Anterior cingulate cortex (tissue), 58 donors: ENCODE measurements at places on chromosomes 6 and 20.

- no peak for DNase-seq
Measured at GRCh38 chr6:140276719-140277118, 902.3 kb upstream of the CITED2 start.

DNA sequence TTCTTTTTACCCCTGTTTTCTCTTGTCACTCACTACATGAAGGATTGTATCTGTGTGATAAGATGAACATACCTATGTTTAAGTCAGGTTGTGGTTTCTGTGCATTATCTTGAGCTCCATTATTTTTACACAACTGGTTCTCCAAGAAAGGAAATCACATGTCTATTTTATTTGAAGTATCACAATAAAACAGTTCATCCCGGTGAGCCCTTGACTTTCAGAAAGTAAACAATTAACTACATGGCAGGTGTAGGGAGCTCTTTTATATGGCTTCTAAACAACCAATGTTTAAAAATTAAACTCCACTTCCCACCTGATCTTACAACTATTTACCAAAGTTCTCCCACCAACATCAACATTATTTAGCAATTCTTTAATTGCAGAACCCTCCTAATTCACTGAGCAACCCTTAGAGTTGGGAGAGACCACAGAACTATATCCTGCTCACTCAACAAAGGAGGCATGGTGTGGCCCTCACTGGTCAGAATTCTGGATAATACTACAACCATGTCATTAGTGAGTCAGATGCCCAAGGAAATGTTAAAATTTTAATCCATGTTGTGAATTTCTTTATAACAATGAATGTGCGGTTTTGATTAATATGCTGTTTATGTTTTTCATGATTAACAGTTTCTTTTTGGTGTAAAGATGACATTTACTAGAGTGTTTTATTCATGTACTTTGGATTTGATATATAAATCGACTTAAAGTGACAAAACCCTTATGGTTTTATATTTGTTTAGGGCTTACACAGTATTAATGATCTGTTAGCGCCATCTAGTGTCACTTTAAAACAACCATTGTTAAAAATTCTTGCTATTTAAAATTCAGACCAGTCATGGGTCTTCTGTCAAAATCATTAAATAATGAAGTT is 50.0 kb upstream of the SCGN start:
- DNase-seq, result no peak

DNA sequence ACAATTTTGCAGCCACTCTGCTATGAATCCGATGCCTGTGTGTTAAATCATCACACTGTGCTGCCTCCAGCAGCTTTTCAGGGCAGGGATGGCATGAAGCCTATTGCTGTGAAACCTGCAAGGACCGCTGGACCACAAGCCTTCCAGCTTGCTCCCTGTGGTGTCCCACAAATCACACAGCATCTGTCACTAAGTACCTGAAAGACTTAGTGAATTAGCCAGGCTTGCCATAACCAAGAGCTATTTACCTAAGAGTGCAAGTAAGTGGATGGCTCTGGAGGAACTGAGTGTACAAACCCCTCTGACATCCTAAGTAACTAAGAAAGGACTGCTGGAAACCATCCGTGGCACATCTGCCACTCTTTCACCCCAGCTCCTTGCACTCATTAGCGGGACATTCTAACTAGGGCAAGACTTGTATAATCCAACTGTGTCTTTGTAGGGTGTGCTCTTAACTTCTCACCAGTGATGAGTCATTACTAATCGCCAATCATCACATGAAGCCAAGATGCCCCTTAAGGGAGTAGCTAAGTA is 34.7 kb downstream of the FOXQ1 start:
- DNase-seq, result no peak

- DNase-seq, result no peak
Measured at GRCh38 chr6:74482180-74482579, 723.7 kb downstream of the COL12A1 start.

DNA sequence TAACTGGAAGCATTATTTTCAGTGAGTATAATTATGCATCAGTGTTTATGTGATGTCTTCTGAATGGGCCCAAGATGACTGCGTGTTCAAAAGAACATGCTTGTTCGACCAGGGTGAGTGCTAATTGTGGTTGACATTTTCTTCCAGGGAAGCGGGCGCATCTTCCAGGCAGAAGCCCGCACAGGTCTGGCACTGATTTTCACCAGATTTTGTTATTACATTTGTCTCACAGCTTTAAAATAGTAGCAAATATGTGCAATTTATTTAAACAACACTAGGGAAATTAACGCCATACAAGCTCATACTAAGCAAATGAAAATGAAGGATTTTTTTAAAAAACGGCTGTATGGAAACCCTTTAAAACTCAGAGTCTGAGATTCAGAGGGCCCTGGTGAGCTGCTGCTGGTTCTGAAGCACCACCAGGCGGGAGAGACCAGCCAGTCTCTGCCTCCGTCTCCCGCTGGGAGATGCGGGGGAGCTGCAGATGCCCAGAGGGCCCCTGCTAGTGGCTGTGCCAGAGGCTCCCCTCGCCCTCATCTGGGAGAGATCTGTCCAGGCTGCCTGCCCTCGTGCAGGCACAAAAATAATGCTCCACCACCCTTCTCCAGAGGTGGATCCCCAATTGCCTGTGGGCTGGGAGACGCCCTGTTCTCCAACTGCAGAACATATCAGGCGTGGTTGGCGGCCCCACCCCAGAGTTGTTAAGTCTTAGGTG is 297.0 kb downstream of the TAF4 start:
- no peak for DNase-seq

- peak; percentile 8 for DNase-seq
Measured at GRCh38 chr20:9912858-9913434, 74.1 kb upstream of the PAK5 start.

- no peak for DNase-seq
Measured at GRCh38 chr6:43308101-43308989, at the start of gene CRIP3. CRIP3 (minus strand) TSS chr6:43308826; CDS start chr6:43308792, 34 bp downstream.

DNA sequence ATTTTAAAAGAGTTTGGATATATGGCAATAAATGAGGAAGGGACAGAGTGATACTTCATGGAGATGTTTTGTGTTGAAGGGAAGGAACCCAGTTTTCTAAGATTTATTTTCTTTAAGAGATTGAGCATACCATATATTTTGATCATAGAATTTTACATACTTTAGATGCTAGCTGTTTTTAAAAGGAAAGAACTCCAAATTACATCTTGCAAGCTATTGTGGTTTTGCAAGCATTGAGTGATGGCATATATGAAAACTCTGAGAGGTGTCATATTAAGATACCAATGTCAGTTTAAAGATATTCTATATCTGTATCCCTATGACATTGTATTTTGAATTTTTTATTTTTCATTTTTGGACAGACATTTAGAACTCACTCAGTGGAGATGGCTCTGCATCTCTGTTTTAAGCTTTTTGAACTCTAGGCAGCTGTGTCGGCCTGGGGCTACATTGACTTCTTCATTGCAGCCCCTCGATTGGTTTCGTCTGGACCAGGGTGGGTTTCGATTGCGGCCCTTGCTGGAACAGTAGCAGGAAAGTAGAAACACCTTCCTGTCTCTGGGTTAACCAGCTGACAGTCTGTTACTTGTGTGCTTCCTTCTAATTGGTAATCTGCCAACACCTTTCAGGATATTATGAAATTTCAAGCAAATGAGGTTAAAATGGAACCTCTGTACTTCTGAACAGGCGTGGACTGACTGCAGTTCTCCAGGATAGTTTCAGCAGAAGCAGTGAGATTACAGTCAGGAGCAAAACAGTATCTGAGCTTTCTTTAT is 14.0 kb downstream of the IGF2R start:
- DNase-seq, result no peak

- DNase-seq, result no peak
Measured at GRCh38 chr6:39664173-39664572, 61.0 kb downstream of the KIF6 start.

- DNase-seq, result peak; percentile 28
Measured at GRCh38 chr6:132456700-132457143, 55.4 kb upstream of the MOXD1 start.

GRCh38 chr20:33863440-33864323 is 52.5 kb downstream of the CHMP4B start:
- no peak for DNase-seq

DNA sequence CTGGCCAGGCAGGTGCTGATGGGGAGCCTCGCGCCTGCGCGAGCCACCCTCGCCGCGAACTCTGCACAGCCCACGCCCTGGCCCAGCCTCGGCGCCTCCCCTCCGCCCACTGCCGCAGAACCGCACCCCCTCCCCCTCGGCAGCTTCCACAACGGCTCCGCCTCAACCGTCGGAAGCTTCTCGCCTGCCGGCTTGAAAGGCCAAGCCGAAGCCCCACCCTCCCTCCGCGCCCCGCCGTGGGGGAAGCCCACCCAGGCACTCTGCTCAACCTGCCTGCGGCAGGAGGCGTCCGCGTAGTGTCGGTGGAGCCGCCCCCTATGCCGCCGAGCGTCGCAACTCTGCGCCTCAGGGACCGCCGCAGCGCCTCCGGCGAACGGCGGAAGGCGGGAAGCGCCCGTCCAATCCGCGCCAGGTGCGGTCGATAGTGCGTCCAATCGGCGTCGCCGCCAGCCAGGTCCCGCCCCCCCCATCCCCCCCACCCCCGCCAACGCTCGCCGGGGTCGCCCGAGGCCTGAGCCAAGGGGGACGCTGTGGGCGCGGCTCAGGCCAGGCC is at the start of gene SYCP2:
Gene SYCP2 (minus strand): TSS at position 342 of the 553 bp plus-strand sequence. CDS start 11,224 bp downstream, outside the sequence.
- DNase-seq, result peak; percentile 63

DNA sequence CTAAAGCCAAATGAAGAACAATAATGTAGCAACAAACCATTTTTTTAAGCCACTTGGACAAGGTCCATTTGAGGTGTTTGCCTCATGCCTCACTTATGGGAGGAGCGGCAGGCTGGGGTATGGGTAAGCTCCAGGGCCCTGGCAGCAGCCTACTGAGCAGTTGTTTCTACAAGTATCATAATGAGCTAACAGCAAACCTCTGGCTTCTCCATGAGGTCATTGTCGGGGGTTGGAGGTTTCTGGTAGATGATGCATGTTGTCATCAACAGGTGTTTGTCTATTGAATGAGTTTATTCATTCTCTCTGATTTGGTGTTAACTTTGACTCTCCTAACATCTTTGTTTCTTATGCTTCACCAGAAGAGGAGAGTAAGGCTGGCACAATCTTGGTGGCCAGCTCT is 150.7 kb downstream of the TBC1D7 start:
- DNase-seq, result no peak

GRCh38 chr6:147715035-147715434 is 206.5 kb downstream of the SAMD5 start:
- DNase-seq, result no peak

GRCh38 chr6:42331019-42331418 is 113.4 kb upstream of the MRPS10 start:
- no peak for DNase-seq

DNA sequence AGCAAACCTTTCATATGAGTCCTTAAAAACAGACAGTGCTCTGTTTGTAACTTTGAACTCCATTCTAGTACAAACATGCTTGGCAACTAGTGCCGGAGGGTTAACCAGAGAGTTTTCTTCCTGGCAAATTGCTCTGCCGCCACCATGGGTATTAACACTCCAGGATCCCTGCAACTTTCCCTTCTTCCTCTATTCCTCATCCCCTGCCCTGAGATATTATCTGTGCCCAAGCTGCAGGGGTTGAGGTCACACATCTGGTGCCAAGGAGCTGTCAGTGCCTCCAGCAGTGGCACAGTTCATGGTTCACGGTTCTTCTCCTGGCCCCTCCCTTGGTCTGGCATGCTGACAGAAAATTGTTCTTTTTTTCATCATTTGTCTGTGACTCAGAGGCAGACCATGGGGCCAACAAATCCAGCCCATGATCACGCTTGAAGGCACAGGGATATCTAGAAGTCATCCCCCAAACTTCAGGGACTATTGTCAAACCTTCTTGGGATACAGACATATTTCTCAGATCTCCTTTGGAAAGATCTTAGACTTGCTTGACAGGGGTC is 77.5 kb downstream of the ATXN1 start:
- no peak for DNase-seq

DNA sequence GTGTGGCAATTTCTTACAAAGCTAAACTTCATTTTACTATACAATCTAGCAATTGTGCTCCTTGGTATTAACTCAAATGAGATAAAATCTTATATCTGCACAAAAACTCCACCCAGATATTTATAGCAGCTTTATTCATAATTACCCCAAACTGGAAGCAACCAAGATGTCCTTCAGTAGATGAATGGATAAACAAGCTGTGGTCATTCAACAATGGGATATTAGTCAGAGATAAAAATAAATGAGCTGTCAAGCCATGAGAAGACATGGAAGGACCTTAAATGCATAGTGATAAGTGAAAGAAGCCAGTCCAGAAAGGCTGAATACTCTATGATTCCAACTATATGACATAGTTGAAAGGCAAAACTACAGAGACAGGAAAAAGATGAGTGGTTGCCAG is 98.9 kb upstream of the BMP2 start:
- no peak for DNase-seq

DNA sequence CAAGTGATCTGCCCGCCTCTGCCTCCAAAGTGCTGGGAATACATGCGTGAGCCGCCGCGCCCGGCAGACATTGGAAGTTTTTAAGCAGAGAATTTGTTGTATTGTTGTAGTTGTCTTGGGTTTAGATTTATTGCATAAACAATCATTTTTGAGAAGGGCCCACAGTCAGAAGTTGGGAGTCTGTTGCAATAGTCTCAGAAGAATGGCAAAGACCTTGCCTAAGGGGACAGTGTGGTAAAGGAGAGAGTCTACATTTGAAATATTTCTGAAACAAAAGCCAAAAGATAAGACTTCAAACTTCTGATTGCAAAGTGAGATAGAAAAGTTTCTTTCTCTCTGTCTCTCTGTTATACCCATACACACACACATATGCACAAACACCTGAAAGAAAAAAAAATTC is 22.5 kb downstream of the HFE start:
- DNase-seq, result no peak

DNA sequence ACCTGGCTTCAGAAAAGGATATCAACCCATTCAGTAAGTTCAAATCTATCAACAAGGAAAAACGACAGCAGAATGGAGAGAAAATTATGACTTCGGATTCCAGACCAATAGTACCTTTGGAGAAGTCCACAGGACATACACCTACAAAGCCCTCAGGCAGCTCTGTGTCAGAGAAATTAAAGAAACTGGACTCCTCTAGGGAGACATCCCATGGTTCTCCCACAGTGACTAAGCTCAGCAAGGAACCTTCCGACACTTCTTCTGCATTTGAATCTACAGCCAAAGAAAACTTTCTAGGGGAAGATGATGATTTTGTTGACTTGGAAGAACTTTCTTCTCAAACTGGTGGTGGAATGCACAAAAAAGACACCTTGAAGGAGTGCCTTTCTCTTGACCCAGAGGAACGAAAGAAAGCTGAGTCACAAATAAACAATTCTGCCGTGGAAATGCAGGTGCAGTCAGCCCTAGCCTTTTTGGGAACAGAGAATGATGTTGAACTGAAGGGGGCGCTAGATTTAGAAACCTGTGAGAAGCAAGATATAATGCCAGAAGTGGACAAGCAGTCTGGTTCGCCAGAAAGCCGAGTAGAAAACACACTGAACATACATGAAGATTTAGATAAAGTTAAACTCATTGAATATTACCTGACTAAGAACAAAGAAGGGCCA is 67.4 kb upstream of the HINT3 start:
- no peak for DNase-seq

- no peak for DNase-seq
Measured at GRCh38 chr6:12331951-12332749, 42.0 kb downstream of the EDN1 start.

- no peak for DNase-seq
Measured at GRCh38 chr6:15458021-15458459, 204.8 kb downstream of the DTNBP1 start.
